CD4-positive, alpha-beta T cell (primary cell): ENCODE measurements at places on chromosomes 12 and 14. TPM values are rescaled to one million over a fixed set of nuclear protein-coding genes. Genes with fewer than 3 reads are reported as not detected.

GRCh38 chr14:77014004-77014604, 14.4 kb downstream of the IRF2BPL start:
- no peak overlapping the region for H3K4me3 ChIP-seq
- no peaks in the 10 kb centered on the region for H3K36me3 ChIP-seq
- no peak overlapping the region for H3K27ac ChIP-seq
- no peak for DNase-seq
- H3K4me1 ChIP-seq, result peaks cover 16% of the 10 kb centered on the region

DNA sequence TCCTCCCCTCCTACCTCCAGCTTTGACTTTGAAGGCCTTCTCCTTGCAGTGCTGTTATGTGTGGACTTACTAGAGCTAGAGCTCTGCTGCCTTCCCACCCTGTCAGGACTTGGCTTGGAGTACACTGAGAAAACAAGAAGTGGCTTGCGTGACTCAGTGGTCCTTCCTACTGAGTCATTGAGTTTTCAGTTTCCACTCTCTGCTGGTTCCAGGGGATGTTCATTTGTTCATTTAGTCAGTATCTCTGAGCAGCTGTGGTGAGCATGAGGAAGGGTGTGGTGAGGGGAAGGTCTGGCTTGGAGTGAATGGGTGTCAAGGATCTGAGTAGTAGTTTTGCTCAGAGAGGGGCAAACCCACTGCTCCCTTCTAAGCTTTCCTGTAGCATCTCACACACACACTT, 17.2 kb upstream of the ELK3 start:
- H3K4me1 ChIP-seq, result peaks cover 13% of the 10 kb centered on the region
- no peaks in the 10 kb centered on the region for H3K27me3 ChIP-seq
- H3K4me3 ChIP-seq, result no peak overlapping the region
- no peak overlapping the region for H3K27ac ChIP-seq

The DBX2 gene
- not detected for total RNA-seq

DNA sequence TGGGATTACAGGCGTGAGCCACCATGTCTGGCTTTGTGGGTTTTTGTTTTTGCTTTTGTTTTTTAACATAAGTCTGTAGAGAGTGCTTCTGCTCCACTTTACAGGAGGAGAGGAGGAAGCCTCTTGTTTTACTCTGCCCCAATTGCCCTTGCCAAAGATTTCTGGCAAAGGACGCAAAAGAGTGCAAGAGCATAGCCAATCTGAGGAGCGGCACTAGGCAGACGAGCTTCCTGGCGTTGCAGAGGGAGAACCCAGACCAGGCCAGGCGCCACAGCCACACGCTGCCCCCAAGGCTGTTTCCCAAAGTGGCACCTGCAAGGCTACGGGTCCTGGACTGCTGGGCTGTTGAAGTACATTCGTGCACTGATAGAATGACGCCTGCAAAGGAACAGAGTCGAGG, 96.2 kb downstream of the BBS10 start:
- no peak overlapping the region for H3K4me3 ChIP-seq
- no peaks in the 10 kb centered on the region for H3K36me3 ChIP-seq
- H3K27me3 ChIP-seq, result no peaks in the 10 kb centered on the region
- DNase-seq, result no peak
- no peak overlapping the region for H3K27ac ChIP-seq

- H3K36me3 ChIP-seq, result no peaks in the 10 kb centered on the region
- no peaks in the 10 kb centered on the region for H3K27me3 ChIP-seq
- H3K4me3 ChIP-seq, result no peak overlapping the region
- H3K4me1 ChIP-seq, result no peaks in the 10 kb centered on the region
- H3K27ac ChIP-seq, result no peak overlapping the region
- DNase-seq, result no peak
Measured at GRCh38 chr14:82366803-82367202, 833.1 kb upstream of the SEL1L start.
